Mucosa of gallbladder (tissue), 1 donor: ENCODE measurements at places on chromosomes 11 and 22. TPM values are rescaled to one million over a fixed set of nuclear protein-coding genes. Genes with fewer than 3 reads are reported as not detected.

GRCh38 chr11:95375451-95375850 lies 144.4 kb upstream of the SESN3 start:
- DNase-seq, result no peak

The KCNA4 gene
- 0.06 TPM for total RNA-seq

The SORL1 gene
- total RNA-seq, result 71.3 TPM

DNA sequence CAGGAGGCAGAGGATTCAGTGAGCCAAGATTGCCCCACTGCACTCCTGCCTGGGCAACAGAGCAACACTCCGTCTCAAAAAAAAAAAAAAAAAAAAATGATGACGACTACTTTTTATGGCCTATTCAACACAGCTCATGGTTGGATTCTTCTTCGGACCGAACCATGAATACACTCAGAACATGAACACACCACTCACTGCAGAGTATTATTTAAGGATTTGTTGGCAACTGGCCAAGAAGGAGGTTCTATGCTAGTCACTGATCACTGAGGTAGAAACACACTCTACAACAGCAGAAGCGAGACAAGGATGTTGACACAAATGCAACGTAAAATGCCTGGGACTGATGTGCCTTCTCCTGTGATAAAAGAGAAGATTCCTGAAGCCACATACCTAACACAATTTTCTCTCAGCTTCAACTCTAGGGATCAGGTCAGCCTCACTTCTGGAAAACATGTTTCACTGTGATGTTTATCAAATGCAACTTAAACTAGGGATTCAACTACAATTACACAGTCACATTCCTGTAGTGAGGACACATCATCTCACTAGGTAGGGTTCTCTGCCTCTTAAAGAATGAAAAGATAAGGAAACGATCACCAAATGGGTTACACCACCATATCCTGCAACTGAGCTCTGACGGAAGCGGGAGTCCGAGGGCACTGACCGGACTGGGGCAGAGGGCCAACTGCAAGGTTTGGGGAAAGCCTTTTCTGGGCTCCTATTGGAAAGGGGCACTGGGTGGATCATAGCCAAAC lies 82.5 kb downstream of the SGSM3 start:
- DNase-seq, result no peak

The LMO1 gene
- not detected for total RNA-seq

DNA sequence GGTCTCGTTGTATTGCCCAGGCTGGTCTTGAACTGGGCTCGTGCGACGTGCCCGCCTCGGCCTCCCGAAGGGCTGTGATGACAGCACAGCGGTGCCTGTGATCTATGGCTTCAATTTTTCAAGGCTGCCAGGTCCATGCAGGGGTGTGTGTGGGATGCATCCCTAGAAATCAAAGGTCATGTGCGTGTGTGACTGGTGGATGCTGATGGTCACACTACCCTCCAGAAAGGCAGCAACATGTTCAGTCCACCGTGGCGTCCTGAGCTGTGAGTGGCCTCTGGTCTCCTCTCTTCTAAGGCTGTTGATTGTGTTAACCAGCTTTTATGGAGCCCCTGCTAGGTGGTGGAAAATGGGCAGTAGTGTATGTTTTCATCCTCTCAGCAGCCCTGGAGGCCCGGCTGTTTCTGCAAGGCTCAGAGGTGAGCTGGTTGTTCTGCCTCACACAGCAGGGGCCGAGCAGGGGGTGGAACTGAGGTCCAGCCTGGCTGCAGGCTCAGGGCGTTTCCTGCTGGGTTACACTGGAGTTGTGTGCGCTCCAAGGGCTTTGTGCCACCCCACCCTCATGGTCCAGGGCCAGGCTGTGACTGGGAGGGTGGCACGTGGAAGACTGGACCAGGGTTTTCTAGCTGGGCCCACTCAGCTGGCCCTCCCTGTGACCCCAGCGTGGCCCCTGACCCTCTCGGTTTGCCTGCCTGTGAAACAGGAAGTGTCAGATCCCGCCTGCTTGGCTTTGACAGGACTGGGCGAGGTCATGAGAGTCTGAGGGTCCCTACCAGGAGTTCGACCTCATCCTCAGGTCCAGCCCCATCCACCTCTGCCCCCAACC lies 7.7 kb downstream of the BIK start:
- peak; percentile 30 for DNase-seq

- no peak for DNase-seq
Measured at GRCh38 chr11:91625495-91625894, 599.1 kb upstream of the FAT3 start.

The IGF2 gene
- total RNA-seq, result 32.5 TPM

DNA sequence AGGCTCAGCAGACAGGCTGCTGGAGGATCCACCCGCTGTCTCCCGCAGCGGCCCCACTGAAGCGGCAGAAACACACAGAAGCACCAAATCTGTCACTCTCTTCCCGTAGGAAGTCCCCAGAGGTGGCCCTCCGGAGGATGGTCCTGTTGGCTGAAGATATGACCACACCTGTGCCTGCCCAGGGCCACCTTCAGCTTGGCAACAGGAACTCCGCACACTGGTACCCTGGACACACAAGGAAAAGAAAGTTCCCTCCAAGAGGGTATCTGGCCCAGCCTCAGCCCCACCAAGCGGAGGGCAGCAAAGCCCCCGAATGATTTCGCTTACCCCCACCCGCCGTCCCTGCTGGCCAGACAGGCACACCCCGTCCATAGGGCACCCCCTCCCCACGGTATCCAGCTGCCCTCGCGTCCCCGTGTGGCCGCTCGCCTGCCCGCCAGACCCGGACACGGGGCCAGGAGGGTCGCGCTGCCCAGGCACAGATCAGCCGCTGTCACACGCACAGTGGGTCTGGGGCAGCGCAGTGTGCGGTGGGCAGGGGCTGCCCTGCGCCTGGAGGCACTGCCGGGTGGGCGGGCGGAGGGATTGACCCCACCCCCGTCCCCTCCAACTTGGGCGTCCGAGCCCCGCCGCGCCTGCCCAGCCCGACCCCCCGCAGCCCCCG lies 7.0 kb downstream of the RASSF7 start:
- no peak for DNase-seq

- DNase-seq, result no peak
Measured at GRCh38 chr11:133492895-133493294, 39.4 kb downstream of the OPCML start.

- peak; percentile 40 for DNase-seq
Measured at GRCh38 chr22:33780531-33781136, 139.6 kb downstream of the LARGE1 start.
